ENCODE measurements at places on chromosomes 1 and 21.

DNA sequence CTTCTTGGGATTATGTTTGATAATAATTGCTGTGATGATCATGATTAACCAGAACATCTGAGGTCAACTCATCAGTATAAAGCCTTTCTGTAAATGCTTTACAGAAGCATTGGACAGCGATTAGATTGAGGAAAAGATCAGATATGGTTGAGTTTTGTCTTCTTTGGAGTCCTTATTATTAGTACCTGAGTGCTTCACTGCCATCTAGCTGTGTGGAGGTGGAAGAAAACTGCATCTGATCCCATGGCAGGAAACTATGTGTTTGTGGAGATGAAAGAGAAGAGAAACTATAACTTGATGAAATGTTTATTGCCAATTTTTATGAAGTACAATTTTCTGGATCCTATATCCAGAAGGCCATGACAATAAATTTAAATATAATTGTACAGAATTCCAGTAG, 11.4 kb downstream of the FLG2 start:
- no peak for DNase-seq

- DNase-seq: no peak
These were observed 28.1 kb downstream of the TTLL7 start for GRCh38 chr1:83970802-83971201.

- DNase-seq: no peak
These were observed 49.9 kb downstream of the TOMM20 start for GRCh38 chr1:235078480-235079381.

DNA sequence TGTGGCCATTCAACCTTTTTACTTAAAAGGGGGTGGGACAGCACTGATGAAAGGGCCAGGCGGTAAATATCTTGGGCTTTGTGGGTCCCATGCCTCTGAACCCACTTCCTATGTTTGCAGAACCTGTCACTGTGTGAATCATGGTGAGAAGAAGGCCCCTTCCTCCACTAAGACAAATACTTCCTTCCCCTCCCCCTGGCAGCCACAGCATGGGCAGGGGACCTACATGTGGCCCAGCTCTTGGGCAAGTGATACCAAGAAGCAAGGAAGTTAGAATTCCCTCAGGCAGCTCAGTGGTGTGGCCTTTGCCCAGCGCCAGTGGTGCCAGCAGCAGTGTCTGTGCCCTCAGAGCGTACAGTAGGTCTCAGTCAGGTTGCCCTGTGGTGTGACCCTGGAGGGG, 168.6 kb downstream of the TRIM33 start:
- no peak for DNase-seq

DNA sequence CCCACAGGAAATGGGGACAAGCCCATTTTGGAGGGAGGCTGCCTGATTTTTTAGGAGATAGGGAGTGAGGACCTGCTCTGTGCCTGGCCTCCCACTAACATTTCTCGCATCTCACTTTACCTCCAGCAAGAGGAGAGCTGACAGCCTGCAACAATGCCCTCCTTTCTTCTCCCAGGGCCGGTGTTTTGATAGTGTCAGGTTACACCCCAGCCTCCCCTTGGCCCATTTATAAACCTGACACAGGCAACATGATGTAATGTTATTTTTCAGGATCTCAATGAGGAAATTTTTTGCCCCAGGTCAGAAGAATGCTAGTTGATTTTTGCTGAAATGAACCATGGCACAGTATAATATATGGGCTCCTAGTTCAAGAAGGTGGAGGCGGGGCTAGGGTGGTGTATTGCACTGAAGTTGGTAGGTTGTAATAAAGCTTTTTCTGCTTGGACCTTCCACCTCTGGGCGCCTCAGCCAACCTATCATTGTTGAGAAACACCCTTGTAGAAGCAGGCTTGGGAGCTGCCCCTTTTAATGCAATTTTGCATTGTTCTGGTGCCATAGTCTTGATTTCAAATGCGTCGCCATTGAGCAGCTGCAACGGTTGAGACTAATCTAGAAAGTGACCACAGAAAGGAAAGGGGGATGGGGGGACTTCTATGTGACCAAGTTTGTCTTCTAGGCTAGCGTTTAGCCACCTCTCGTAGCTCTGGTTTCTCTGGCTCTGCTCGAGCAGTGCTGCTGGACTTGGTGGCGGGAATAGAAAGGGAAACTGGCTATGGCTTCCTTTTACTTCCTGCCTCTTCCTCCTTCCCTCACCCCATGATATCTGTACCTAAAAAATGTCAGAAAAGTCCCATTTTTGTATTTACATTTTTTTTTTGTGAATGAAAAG, 53.0 kb downstream of the PBX1 start:
- peak; percentile 91 for DNase-seq

DNA sequence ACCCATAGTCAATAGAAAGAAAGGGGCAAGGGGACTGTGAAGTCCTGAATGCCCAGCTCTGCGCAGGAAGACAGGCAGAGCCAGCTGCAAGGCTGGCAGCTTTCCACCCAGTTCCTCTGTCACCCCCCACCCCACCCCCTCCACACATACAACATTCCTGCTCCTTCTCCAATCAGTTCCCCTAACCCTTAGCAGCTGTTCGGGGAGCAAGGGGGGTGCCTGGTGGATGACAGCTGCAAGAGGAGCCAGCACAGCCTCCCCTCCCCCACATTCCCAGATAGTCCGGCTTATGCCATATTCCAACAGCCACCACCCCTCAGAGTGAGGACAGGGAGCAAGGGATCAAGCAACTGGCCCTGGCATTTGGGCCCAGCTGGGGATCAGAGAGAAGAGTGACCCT, 9.7 kb downstream of the ARHGEF2 start:
- DNase-seq: peak; percentile 49

DNA sequence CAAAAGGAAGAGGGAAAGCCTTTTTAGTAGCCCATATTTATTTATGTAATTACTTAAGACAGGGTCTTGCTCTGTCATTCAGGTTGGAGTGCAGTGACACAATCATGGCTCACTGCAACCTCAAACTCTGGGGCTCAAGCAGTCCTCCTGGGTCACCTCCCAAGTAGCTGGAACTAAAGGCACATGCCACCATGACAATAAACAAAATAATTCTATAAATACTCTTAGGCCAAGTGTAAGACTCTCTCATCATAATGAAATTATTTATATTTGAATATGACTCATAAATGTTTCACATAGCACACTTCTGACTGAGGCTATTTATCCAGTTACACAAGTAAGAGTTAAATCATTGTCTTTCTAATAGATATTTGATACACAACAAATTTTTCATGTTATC, 314.7 kb downstream of the AMY1C start:
- DNase-seq: no peak

GRCh38 chr1:67058242-67058641, 4.3 kb upstream of the SLC35D1 start:
- peak; percentile 6 for DNase-seq

GRCh38 chr1:202571719-202572339, 138.4 kb downstream of the SYT2 start:
- peak; percentile 43 for DNase-seq
